Hindlimb muscle (tissue), 1 donor: ENCODE measurements at places on chromosomes 4 and X.

GRCh38 chr4:161486461-161486860, 677.3 kb downstream of the FSTL5 start:
- no peak for DNase-seq

- DNase-seq, result no peak
Measured at GRCh38 chrX:21373637-21374162, 518 bp upstream of the CNKSR2 start.

DNA sequence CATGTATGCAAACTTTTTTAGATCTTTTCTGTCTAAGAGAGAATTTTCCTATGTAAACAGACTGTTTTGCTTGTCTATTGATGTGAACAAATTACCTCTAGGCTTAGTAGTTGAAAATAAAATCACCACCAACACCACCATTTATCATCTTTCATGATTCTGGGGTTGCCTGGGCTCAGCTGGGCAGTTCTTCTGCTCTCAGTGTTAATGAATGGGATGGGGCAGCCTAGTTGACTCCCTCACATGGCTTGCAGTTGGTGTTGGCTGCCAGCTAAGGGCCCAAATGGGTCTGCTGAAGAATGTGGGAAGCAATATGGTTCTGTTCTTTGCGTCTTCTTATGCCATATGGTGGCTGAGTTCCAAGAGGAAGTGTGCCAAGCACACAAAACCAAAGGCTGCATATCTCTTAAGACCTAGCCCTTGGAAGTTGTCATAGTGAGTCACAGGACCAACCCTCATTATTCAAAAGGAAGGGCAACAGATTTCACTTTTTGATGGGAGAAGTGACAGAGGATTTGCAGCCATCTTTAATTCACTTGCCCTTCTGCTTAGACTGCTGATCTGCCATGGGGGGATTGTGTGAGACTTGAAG, 17.9 kb downstream of the REELD1 start:
- DNase-seq, result no peak

GRCh38 chrX:150365990-150366911, 3.1 kb downstream of the MAMLD1 start:
- peak; percentile 62 for DNase-seq

DNA sequence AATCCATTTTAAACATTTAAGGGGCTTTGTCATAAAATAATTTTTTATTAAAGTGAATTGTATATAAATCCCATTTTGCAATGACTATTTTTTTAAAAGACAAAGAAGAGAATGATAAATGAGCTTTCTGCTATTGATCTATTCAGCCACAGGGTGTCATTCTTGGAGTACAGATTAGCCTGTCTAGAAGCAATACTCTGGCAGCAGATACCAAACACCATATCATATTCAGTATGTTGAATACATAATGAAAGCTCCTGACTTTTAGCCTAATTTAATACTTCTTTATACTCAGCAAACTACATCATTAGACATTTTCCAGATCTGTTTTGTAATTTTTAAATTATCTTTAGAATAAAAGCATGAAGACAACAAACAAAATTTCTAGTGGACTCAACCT, 496.3 kb downstream of the PDGFC start:
- peak; percentile 32 for DNase-seq
